Skin of body (tissue), 3 donors: ENCODE measurements at places on chromosomes 4 and X. TPM values are rescaled to one million over a fixed set of nuclear protein-coding genes. Genes with fewer than 3 reads are reported as not detected.

HPSE gene
- 3.9 TPM for total RNA-seq

- peak; percentile 39 for DNase-seq
These were observed 37.9 kb upstream of the RAP2C start for GRCh38 chrX:132257116-132257515.

- DNase-seq, result no peak
These were observed 10.5 kb upstream of the PAQR3 start for GRCh38 chr4:78949735-78950134.

TAF1 gene
- 75.6 TPM for total RNA-seq

GRCh38 chr4:184331268-184331995 is 113.8 kb upstream of the ENPP6 start:
- DNase-seq, result peak; percentile 11

DNA sequence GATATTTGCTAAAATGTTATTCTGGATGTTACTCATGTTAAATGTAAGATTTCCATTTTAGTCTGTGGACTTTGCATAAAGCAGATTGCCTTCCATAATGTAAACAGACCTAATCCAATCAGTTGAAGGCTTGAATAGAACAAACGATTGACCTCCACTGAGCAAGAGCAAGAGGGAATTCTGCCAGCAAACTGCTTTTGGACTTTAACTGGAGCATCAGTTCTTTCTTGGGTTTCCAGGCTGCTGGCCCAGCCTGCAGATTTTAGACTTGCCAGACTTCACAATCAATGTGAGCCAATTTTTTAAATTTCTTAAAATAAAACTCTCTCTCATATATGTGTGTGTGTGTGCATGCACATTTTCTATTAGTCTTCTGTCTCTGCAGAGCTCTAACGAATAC is 1248.8 kb downstream of the ADGRL3 start:
- no peak for DNase-seq

DNA sequence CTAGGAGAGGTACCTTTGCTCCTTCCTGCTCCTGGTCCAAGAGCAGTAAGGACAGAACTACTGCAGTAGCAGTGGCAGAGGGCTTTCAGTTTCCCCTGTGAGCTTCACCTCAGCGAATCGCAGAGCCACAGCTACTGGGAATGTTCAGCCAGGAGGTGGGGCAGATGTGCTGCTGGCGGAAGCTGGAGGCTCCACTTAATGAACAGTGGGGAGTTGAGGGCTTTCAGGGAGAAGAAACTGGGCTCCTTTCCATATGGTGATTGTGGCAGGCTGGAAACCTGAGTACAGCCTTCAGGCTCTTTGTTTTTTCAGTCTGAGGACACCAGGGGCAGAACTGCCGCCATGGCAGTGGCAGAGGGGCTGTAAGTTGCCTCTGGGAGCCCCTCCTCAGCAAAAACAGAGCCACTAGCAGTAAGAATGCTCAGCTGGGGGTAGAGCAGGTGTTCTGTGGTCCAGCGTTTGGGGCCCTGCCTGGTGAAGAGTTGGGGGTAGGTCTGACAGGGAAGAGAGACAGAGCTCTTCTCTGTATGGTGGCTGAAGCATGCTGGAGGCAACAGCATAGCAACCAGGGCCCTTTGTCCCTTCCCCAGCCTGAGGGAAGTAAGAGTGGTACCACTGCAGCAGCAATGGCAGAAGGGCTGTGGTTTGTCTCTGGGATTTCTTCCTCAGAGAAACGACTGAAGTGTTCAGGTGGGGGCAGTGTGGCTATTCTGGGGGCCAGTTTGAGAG is 106.0 kb upstream of the GRXCR1 start:
- no peak for DNase-seq

DACH2 gene
- total RNA-seq, result 0.79 TPM

DNA sequence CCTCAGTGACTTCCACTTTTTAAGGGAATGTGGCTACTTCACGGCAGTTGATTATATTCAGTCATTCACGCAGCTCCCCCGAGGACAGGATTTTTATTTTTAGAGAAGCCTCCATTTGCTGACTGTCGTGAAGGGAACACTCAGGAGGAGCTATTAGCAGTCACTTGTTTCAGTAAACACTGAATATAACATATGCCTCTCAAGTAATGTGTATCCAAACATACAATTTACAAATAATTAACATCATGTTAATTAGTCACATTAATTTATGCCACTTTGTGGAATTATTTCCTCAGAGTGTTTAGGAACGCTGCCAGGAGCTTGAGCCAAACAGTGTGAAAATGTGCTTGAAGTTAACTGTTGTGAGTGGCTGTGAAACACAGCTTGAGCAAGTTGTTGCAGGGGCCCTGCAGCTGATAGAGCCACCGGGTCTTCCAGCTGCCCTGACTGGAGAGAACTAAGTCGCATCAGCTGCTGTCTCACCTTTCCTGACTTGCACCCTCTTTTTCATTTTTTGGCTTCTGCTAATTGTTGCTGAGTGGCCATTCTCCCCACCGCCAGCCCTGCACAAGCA is 245.6 kb downstream of the LDB2 start:
- peak; percentile 10 for DNase-seq

MAGEC1 gene
- total RNA-seq, result not detected

SRPX gene
- 42.0 TPM for total RNA-seq

DNA sequence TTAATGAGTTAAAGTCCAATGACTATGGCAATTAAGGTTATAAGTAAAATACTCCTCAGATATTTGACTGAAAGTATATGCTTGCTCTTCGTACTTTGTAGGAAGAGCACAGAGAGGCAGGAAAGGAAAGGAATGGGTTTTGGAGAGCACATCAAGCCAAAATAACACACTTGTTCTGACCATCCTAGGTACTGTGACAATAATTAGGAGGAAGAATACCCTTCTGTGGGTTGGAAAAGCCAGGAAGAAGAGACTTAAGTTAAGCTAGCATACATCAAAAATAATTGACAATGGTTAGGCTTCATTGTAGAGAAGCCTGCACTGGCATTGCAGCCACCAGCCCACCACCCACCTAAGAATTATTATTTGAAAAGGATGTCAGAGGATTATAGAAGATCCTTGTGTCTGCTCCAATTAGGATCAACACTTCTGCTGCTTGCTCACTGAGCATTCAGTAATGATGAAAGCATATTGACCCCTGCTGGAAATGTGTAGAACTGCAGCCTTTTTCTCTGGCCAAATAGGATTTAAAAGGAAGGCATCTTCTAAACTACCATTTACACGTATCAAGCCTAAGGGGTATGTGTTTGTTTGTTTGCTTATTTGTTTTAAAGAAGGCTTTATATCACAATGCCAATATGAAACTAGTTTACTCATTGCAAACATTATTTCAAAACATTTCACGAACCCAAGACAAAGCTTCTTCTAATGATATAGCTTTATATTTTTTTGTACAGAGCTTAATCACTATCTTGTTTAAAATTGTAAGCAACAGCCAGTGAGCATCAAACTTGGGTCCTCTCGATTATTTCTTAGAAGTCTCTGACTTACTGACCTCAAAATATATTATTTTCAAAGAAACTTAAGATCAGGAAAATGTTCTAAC is 286.2 kb upstream of the TET2 start:
- peak; percentile 40 for DNase-seq

DNA sequence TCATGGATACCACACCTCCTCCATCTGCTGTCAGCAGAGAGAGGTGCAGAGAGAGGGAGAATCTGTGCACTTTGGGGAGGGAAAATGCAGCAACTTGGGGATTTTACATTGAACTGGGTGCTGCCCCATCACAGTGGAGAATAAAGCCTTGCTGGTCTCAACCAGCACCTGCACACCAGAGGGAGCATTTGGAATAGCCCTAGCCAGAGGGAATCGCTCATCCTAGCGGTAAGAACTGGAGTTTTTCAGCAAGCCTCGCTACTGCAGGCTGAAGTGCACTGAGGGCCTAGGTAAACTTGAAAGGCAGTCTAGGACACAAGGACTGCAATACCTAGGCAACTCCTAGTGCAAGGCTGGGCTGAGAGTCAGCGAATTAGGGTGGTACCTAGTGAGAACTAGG is 148.7 kb downstream of the KDR start:
- no peak for DNase-seq

- no peak for DNase-seq
These were observed 904.2 kb downstream of the STPG2 start for GRCh38 chr4:97238956-97239666.

DNA sequence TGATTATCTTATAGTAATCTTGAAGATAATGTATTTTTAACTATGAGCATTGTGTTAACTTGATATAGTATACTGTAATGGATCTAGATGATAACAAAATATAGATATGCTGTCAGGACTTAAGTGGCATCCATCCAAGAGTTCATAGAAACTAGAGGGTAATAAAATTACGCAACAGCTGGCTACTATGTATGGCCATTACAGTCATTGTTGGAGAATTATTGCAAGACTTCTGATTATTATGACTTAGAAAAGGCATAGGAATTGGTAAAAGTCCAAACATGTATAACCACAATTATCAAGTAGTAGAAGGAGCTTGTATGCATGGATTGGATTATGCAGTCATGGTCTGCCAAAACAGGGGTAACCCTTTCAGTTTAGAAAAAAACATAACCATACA is 9.5 kb downstream of the OGT start:
- DNase-seq, result no peak

NLGN3 gene
- total RNA-seq, result 1.4 TPM

- no peak for DNase-seq
These were observed 1.3 kb upstream of the FAT1 start for GRCh38 chr4:186724864-186725468.

GRCh38 chr4:152525878-152526277 is 10.0 kb downstream of the FBXW7 start:
- DNase-seq, result no peak

- no peak for DNase-seq
These were observed 70.8 kb downstream of the DCAF8L1 start for GRCh38 chrX:27910412-27910811.

GRCh38 chr4:90084967-90085295 is 42.3 kb upstream of the CCSER1 start:
- DNase-seq, result no peak

- DNase-seq, result no peak
These were observed 80.4 kb downstream of the PTTG2 start for GRCh38 chr4:38040619-38041018.

DNA sequence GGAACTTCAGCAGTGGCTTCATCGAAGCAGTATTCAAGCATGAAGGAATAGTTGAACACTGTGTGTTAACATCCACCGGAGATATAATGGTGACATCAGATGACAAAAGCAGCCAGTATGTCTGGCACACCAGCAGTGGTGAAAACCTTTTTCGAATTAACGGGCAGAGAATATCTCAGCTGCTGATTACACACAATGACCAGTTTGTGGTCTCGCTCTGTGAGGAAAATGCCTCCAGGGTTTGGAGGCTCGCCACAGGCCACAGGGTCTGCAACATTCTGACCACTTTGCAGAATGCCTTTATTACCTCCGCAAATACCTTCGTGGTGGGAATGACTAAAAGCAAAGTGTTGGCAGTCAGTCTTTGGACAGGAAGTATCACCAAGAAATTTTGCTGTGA is 201.5 kb downstream of the NWD2 start:
- no peak for DNase-seq

DNA sequence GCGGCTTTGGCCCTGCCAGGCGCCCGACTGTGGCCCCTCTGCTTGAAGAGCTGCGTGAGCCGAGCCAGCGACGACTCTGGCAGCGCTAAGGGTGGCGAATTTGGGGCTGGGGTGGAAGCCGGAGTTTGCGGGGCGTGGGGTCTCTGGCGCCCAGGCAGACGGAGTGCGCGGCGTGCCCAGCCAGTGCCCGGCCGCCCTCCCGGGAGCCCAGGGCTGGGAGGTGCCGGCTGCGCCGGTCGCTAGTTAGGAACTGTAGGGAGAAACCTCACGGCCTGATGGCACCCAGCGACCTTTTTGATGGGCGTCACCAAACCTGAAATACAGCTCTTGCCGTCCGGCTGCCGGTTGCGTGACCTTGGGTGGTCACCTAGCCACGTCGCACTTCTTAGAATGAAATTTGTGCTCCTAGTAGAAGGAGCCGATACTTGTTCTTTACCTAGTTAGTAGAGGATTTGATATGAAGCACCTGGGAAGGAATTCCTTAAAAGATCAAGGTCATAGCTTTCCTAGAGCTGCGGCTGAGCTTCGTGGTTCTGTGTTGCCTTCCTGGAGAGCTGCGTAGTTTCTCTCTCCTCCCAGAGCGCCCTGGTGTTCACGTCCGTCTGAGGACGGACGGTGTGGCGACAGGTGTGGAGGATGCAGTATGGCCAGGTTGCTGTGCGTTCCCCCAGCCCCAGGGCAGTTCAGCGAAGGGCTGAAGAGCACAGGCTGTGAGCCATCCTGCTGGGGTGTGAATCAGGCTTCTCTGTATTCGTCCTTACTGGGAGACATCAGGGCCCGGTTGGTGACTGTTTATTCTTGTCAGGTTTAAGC is 680 bp downstream of the MAEA start:
- no peak for DNase-seq

DNA sequence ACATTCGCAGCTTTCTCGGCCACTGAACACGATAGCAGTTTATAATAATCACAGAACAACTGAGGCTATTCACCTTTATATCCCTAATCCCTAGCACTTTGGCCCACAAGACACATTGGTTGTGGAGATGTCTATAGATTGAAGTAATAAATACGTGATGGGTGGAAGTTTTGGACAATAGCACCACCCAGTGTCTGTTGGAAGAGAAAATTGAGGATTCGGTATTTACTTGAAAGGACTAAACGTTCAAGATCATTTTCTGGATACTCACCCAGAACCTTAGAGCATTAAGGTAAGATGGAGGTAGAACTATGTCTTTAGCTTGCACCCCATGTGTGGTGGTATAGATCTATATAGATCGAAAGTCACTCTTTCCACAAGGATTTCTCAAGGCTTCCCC is 787 bp upstream of the TMSB15A start:
- peak; percentile 1 for DNase-seq

DNA sequence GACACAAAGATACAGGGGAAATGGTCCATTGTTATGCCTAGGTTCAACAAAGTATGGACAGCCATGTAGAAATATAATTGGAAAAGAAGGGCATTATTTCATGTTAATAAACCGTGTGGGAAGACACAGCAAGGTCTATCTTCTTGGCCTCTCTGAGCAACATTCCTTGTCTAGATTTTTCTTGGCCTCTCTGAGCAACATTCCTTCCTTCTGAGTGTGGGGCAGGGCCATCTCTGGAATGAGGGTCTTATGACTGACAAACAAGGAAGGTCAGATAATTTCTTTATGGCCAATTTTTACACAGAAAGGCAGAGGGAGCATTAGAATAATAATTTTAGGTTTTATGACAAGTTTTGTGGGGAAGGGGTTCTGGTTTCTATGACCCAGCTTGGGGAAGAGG is 24.3 kb upstream of the MAOA start:
- DNase-seq, result no peak

TDO2 gene
- total RNA-seq, result 0.59 TPM

PDLIM3 gene
- total RNA-seq, result 52.5 TPM

GRCh38 chrX:38989076-38989475 is 187.8 kb downstream of the MID1IP1 start:
- no peak for DNase-seq

GRCh38 chr4:153185331-153185852 is 18.9 kb upstream of the TRIM2 start:
- no peak for DNase-seq

GAGE13 gene
- total RNA-seq, result not detected

TRO gene
- 45.1 TPM for total RNA-seq

PDCL2 gene
- not detected for total RNA-seq

GRCh38 chrX:130179579-130180215 is 7.9 kb downstream of the RAB33A start:
- DNase-seq, result no peak
